Cardiac muscle cell (in vitro differentiated cells and primary cell): ENCODE measurements at places on chromosomes 4 and X. TPM values are rescaled to one million over a fixed set of nuclear protein-coding genes. Genes with fewer than 3 reads are reported as not detected.

GRCh38 chrX:50115973-50116372 is 84.8 kb downstream of the AKAP4 start:
- H3K36me3 ChIP-seq, result no peaks in the 10 kb centered on the region
- H3K27me3 ChIP-seq, result no peaks in the 10 kb centered on the region
- no peaks in the 10 kb centered on the region for H3K4me1 ChIP-seq
- H3K27ac ChIP-seq, result no peak overlapping the region

DNA sequence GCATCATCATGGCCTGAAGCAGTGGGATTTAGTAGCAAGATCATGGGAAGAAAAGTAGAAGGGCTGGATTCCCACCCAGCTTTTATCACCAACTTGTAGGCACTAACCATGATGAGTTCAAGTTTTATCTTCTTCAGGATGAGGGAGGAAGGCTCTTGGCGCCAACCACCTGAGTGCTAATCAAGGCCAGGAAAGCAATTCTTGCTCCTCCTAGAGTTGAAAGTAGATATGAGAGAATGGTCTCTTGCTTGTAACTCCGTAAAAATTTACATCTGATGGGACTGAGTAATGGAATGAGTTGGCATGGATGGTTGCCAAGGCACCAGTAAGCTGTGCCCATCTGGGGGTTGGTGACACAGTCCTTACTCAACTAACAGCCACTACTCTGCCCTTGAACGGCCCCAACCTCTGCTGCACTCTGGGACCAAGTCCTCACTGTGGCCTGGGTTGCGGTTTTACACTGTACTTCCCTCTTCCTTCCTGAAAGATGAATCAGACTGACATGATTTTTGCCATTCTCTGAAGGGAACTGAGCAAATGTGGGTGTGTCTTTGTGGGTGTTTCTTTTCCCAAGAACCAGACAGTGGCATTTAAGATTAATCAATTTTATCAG is 39.4 kb upstream of the NDP start:
- DNase-seq, result peak; percentile 50
- H3K36me3 ChIP-seq, result no peaks in the 10 kb centered on the region
- no peaks in the 10 kb centered on the region for H3K27me3 ChIP-seq
- no peak overlapping the region for H3K27ac ChIP-seq
- H3K4me1 ChIP-seq, result no peaks in the 10 kb centered on the region
- H3K4me3 ChIP-seq, result no peak overlapping the region

Gene THAP9
- 11.9 and 23.8 TPM in 2 replicates for total RNA-seq

Gene TRAM1L1
- total RNA-seq, result 3.1 and 3.2 TPM in 2 replicates

Gene SMR3B
- total RNA-seq, result not detected in 2 replicates
